ENCODE measurements at places on chromosomes 11 and 22.

DNA sequence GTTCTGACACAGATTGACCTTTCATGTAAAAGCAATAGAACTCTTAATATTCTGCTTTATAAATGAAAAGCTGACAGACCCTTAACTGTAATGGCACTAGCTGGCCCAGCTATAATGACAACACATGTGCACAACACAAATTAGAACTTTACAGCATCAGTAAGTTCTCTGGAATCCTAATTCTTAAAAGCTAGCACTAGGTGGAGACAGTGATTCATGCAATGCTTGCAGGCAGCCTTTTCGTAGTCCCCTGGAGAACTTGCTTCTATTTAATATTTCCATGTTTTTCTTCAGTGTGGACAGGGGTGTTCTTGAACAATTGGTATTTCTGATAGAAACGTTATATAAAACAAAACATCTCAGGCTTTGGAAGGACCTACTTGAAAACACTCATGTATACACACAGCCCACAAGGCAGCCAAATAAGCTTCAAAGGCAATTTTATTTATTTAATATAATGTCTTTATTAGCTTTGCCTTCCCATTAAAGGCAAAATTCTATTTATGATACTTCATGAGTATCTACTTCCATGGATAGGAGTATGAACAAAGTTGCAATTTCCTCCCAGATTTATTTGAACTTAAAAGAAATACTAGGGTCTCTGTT, 374.3 kb upstream of the MPPED2 start:
- DNase-seq = peak; percentile 24

DNA sequence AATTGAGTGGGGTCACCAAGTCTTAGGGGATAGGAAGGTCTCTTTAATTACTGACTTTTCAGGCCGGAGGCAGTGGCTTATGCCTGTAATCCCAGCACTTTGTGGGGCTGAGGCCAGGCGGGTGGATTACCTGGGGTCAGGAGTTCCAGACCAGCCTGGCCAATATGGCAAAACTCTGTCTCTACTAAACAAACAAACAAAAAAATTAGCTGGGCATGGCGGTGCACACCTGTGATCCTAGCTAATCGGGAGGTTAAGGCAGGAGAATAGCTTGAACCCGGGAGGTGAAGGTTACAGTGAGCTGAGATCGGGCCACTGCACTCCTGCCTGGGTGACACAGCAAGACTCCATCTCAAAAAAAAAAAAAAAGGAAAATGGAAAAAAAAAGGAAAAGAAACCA, 1.8 kb upstream of the FANCF start:
- DNase-seq = no peak

GRCh38 chr11:111788051-111788450, 21.9 kb upstream of the PPP2R1B start:
- no peak for DNase-seq

DNA sequence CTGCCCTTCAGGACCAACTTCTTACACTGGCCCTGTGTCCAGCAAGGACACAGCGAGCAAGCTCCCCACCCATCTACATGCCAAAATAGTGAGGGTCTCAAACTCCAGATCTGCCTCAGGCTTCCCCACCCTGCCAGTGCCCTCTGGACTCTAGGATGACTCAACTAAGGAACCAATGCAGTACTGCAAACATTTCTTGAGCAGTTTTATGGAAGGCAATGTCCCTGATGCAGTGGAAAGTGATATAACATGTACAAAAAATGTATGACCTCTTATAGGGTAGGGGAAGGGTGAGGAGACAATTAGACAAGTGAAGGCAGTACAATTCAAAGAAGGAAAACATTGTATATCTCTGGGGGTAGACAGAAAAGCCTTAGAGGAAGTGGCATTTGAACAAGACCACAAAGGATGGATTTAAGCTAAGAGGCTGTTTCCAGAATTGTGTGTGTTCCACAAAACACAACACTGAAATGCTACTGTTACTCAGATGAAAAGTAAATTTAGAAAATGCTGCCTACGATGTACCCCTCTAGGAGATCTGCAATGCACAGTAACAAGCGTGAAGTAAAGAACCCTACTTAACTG, 47.3 kb downstream of the RAB30 start:
- no peak for DNase-seq

DNA sequence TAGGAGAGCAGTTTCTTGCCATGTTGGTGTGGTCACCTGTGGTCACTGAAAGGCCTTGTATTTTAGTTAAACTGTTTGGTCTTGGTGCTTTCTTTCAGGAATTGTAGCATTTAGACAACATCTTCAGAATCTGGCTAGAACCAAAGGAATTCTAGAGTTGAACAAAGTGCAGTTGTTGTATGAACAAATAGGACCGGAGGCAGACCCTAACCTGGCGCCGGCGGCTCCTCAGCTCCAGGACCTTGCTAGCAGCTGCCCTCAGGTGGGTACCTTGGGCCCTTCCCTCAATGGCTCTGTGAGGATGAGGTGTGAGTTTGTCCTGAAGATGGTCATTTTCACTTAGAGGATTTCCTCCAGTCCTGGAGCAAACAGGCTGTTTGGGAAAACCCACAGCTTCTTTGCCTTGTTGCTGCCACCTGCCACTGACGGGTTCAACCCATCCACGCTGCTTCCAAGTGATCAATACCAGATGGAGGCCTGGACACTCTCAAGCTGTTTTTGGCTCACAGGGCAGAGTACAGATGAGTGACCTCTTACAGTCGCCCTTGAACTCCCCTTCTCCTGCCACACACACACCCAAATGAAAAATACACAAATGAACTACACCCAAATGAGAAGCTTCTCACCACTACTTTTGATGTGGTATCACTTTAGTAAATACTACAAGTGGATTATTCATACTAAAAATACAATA, 45.2 kb downstream of the PPP2R1B start:
- no peak for DNase-seq

- DNase-seq = no peak
These were observed 23.0 kb downstream of the LMO2 start for GRCh38 chr11:33868647-33869461.

DNA sequence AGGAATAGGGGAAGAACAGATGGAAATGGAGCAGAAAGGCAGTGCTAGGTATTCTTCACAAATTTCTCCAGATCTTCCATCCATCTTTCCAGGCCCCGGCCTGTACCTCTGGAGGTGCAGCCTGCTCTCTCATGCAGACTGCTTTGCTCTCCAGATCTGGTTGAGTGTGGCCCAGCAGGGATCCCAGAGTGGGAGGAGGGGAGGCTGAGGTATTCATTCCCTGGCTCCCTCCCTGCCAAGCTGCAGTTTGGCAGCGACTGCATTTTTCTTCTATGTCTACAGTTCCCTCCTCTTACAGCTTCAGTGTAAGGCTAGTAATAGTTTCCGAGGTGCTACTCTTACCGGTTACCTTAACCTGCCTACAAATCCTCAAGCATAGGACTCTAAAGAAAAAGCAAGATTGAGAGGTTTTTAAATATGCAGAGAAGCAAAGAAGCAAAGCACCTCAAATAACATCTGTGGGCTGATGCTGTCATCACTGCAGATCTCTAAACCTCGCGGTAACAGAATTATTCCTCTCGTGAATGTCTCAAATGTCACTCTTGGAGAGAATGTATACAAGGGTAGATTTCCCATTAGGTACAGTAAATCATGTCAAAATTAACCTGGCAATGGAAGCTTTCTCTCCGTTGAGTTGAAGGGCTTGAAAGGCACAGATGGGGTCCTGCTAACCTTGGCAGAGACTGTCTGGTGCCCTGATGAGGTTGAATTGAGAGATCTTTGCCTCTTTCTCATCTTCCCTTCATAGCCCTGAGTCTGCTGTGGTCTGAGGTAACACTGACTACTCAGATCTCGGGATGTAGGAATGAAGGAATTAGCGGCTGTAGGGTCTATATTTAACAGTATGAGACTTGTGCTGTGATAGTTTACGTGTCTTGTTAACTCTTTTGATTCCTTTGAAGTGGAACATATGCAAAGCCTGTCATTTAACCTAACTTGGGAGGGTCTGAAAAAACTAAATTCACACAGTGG, 297.9 kb upstream of the C11orf87 start:
- DNase-seq = no peak

- no peak for DNase-seq
These were observed 1.7 kb downstream of the ZBTB16 start for GRCh38 chr11:114061048-114061680.

- no peak for DNase-seq
These were observed 40.6 kb downstream of the PDGFB start for GRCh38 chr22:39204216-39204615.

- peak; percentile 12 for DNase-seq
These were observed 429.3 kb upstream of the FAT3 start for GRCh38 chr11:91795139-91795887.

DNA sequence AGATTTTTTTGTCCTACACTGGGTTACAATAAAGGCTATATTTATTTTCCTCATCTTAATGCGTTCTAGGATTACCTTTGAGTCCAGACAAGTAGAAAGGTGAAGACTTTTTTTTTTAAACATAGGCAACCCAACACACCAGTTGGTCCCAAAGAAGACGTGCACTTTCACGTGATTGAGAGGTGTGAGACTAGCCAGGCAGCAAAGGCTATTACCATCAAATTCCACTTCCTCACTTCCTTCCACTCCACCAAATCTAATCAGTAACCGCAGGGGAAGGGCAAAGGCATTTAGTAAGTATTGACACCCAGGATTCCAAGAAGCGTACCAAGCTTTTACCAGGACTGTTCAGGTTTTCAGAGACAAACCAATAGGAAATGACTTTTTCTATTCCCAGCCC, 109.3 kb downstream of the APIP start:
- no peak for DNase-seq

DNA sequence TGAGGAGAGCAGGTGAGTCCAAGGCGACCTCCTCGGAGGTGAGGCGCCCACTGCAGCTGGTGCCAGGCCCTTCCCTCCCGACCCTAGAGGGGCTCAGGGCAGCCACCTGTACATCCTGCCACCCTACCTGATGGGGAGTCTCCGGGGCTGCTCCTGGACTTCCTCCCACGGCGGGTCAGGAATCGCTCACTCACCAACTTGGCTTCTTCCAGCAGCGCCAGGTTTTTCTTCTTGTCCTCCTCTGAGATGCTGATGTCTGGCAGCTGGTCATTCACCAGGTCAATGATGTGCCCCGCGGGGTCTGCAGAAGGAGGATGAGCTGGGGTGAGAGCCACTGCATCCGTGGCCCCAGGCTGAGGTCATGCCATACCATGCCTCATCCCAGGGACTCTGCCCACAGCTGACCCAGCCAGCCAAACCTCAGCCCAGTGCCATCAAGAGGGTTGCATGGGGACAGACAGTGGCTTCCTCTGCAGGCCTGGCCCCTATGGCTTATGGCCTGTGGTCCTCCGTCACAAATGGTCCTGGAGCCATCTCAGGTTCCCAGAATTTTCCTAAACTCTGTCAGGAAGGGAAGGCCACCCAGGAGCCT, 61.0 kb upstream of the LYVE1 start:
- DNase-seq = no peak

DNA sequence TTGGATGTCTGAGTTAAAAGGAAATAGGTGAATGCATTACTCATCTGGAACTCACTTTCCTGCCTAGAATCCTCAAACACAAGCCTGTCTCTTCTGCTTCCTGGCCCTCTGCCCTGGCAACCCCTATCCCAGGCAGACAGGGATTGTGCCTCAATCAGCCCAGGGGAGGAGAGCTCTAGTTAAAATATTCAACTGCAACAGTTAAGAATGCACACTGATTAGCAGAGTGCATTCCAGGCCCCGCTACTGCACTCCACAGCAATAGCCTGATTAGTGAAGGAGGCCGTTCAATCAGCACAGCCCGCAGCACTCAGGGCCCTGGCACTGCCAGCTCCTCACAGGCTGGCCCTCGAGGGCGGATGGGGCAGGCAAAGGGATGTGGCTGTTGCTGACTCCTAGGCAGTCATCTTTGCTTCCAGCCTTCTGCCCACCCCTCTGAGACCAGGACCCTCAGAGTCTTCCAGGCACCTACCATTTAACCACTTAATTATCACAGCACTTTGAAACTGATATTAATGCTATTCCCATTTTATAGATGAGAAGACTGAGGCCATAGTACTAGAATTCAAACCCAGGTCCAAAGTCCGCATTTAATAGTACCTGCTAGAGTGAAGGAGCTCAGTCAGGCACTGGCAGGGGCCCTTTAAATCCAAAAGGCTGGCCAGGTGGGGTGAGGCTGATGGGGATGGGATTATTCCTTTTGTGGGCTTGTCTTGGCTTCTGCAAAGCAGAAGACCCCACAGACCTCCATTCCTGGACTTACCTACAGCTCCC, 435.3 kb downstream of the SOX6 start:
- no peak for DNase-seq

All from skeletal muscle cell (primary cell).